Esophagus mucosa (tissue), 1 donor: ENCODE measurements at places on chromosomes 6 and 20.

DNA sequence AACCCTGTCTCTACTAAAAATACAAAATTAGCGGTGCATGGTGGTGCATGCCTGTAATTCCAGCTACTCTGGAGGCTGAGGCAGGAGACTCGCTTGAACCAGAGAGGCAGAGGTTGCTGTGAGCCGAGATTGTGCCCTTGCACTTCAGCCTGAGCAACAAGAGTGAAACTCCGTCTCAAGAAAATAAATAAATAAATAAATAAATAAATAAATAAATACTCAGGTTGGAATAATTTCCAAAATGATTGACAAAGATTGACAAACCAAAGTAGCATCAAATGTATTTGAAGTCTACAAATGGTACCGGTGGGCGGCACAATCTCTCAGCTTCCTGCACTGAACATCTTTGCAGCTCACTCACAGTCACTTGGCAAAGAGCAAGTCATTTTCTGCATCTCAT, 144.1 kb upstream of the NRSN1 start:
- ATAC-seq: no peak

DNA sequence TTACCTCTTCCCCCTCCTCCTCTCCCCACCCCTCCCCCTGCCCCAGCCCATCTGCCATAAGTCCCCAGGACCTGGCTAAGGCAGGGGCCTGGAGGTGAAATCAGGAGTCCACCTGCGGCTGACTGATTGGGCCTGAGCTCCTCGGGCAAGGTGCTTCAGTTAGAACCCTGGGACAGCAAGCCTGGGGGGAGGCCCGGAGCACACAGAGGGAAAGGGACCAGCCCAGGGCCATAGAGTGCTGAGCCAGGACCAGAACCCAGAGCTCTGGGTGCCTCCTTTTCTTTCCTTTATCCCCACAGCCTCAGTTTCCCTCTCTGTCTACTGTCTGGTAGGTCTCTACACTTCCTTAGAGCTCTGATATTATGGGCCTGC, 35.7 kb upstream of the VEGFA start:
- no peak for ATAC-seq

DNA sequence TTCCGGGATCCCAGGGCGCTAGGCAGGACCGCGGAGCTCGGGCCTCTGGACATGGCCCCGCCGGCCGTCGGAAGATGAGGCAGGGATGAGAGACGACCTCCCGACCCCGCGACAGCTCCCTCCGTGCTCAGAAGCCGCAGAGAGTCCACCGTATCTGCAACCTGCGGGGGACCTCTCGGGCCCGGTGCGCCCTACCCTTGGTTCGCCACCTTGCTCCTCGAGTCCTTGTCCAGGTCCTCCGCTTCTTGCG, 301 bp downstream of the PPP1R3D start:
- no peak for ATAC-seq

GRCh38 chr6:169171016-169171415, 82.6 kb downstream of the THBS2 start:
- ATAC-seq: no peak

GRCh38 chr20:25257756-25258475, 10.0 kb downstream of the PYGB start:
- no peak for ATAC-seq

GRCh38 chr6:28208111-28208659, 16.9 kb upstream of the ZSCAN9 start:
- ATAC-seq: no peak

DNA sequence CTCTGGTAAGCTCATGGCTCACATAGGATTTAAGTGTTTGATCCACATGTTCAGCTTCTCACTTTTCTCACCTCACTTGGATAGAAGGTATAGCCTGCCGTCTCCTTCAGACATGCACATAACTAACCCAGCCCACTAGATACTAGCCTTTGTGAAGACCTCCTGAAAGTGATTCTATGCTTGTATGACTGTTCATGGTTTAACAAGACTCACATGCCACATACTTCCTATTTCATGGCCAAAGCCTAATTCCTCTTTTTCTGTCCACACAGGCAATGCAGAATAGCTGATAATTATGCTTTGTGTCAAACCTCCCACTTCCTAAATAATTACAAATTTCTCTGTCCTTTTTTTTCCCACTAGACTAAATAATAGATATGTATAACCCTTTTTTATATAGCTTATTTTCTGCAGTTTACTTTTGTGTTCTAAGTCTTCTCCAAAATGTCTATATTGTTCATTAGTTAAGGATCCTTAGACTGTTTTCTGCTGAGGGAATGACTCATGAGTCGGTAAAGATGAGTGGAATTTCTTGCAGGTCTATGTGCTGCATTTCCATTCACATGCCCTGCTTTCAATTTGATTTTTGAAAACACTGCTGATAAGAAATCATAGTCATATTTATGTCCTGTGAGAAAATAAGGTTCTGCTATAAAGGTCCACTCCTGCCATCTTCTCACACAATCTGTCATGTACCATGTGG, 43.0 kb downstream of the HDDC2 start:
- ATAC-seq: no peak

DNA sequence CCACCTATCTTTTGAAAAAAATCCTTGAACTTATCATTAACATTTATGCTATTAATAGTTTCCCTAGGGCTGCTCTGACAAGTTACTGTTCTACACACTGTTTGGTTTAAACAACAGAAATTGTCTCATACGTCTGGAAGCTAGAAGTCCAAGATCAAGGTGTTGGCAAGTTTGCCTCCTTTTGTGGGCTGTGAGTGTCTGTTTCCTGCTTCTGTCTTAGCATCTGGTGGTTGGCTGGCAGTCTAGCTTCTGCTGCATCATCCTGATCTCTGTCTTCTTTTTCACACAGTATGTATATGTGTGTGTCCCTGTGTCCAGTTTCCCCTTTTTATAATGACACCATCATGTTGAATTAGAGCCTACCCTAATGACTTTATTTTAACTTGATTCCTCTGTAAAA, 154.8 kb downstream of the RPS12 start:
- ATAC-seq: no peak

- no peak for ATAC-seq
Measured at GRCh38 chr6:113588646-113589045, 268.5 kb upstream of the MARCKS start.

DNA sequence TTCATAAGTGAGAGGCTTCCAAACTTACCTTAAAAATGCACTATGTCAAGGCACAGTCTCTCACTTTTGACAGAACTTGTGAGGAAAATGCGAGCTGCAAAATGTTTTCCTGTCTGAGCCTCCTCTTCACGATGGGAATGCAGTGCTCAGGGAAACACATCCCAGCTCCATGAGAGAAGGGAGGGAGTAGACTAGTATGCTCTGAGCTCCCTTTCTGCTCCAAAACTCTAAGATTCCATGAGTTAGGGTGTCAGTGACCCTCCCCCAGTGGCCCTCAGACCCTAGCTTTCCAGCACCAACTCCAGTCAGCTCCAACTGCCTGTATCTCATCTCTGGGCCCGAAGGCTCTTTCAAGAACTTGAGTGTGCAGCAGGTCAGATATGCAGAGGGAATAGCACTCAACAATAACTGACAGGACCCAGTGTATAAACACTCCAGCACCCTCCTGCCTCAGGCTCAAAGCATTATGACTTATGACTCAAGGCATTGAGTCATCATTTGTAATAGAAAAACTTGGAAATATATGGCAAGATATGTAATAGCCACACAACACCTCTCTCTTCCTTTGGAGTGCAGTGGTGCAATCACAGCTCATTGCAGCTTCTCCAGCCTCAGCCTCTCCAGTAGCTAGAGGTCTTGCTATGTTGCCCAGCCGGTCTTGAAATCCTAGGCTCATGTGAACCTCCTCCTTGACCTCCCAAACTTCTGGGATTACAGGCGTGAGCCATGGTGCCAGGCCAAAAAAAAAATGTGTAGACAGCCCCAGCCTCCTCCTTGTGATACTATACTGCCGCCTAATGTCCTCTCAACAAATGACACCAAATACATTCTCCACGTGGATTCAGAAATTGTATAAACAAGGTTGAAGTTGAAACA, 16.7 kb upstream of the ENTPD6 start:
- peak; percentile 99 for ATAC-seq

DNA sequence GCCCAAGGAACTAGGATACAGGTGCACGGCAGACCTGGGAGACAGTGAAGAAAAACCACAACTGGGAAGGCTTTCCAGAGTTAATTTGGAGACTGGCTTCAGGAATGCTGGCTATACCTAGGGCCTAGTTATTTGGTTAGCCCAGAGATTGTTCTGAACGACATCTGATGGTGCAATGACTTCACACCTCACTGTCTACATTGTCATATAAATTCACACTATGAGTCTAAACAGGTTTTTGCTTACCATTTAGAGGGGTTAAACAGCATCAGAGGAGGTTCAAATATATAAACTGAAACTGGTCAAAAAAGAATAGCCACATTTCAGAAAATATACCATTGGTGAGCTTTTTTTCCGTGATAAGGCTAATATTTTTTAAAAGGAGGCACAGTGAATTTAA, 16.7 kb downstream of the UBE2V1 start:
- no peak for ATAC-seq

DNA sequence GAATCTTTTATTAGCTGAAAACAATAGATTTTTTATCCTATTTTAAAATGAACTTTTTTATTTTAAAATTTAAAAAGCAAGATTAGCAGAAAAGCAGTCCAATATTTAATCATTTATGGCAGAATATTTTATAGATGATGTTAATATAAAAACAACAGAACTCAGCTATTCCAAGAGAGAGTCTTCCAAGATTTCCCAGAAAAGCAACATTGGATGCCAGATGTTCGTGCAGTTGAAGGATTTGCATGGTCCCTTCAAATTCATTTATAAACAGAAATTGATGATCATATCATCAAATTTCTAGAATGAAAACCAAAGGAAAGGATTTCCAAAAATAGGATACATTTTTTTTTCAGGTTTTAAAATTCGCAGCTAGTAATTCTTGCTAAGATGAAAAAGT, 25.4 kb upstream of the CNKSR3 start:
- no peak for ATAC-seq

GRCh38 chr6:18431581-18431980, 44.4 kb downstream of the RNF144B start:
- ATAC-seq: peak; percentile 75

GRCh38 chr6:25456249-25457040, 177.3 kb downstream of the CARMIL1 start:
- no peak for ATAC-seq

- peak; percentile 75 for ATAC-seq
Measured at GRCh38 chr6:69917834-69918233, 51.5 kb downstream of the COL19A1 start.

- ATAC-seq: no peak
Measured at GRCh38 chr6:2110504-2110903, 134.9 kb downstream of the GMDS start.

DNA sequence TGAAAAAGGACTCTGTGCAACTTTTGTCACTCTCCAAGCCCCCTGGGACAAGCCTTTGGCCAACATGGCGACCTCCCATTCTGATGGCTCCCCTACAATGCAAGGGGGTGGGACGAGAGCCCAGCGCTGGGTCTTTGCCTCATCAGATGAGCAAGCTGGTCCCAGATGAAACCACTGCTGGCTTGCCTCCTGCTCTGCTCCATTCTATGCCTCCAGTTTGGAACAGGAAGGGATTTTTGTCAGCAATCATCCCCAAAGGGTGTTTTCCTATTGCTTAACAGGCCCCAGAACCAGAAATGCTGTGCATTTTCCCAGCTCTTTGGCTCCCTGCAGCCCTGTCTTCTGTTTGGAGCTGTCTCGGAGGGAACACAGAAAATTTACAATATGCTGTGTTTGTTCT, 412.7 kb downstream of the MAFB start:
- ATAC-seq: no peak

- no peak for ATAC-seq
Measured at GRCh38 chr20:50058662-50059402, 54.1 kb downstream of the UBE2V1 start.

DNA sequence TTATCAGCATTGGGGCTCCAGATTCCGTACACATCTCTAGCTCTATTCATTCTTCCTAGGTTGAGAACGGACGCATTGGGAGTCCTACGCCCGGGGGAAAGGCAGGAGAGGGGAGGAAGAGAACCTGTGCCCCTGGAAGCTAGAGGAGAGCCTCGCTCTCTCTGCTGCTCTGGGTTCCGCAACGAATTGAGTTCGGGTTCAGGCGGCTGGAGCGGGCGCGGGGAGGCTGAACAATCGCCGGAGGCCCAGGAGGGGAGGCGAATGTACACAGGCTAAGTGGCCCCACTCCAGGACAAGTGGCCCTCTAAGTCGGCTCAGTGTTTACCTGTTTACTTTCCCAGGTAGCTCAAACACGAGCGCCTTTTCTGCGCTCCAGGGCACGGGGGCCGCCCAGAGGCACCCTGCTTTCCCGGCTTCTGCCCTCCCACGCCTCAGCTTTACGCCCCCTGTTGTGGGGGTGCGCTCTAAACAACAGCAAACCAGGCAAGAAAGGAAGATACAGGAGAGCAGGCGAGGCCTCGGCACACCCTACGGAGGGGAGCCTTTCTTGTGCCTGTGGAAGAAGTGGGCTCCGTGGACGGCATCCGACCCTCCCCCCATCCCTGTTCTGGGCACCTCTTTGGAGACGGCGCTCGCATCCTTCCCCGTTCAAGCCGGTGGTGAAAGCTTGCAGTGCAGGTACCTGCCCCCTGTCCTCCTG, 4.6 kb upstream of the NKX2-2 start:
- no peak for ATAC-seq

DNA sequence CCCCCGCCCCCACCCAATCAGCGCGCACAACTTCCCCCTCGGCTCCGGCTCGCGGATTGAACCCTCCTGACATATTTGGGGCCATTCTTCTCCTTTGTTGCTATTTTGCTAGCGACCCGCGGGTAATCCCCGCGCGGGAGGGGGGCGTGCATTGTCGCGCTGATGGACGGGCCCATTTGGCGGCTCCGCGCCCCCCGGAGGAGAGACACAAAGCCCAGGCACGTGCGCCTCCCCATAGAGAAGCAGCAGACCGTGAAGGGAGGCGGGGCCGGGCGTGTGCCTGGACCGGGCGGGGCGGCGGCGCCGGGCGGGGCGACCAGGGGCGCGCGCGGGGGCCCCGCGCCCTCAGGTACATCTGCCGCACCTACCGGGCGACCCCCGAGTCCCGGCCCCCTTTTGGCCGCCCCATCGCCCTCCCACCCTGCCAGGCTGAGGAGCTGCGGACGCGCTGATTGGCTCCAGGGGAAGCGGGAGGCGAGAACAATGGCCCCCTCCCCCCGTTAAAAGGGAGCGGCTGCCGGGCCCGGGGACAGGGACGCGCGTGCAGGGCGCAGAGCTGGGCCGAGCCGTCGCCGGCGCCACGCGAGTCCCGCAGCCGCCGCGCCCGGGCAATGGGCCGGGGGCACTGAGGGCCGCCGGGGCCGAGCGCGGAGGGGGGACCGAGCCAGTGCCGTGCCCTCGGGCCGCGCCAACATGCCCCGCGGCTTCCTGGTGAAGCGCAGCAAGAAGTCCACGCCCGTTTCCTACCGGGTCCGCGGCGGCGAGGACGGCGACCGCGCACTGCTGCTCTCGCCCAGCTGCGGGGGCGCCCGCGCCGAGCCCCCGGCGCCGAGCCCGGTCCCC, at the start of gene INSM1:
Gene INSM1 (plus strand): TSS at position 530 of the 843 bp plus-strand sequence. CDS start 164 bp downstream, at position 694.
- ATAC-seq: no peak

- no peak for ATAC-seq
Measured at GRCh38 chr6:164246082-164246481, 831.6 kb downstream of the QKI start.

- ATAC-seq: peak; percentile 38
Measured at GRCh38 chr6:116373940-116374339, 3.2 kb downstream of the DSE start.
